T follicular helper cell (primary cell): ENCODE measurements at places on chromosomes 12 and 14.

DNA sequence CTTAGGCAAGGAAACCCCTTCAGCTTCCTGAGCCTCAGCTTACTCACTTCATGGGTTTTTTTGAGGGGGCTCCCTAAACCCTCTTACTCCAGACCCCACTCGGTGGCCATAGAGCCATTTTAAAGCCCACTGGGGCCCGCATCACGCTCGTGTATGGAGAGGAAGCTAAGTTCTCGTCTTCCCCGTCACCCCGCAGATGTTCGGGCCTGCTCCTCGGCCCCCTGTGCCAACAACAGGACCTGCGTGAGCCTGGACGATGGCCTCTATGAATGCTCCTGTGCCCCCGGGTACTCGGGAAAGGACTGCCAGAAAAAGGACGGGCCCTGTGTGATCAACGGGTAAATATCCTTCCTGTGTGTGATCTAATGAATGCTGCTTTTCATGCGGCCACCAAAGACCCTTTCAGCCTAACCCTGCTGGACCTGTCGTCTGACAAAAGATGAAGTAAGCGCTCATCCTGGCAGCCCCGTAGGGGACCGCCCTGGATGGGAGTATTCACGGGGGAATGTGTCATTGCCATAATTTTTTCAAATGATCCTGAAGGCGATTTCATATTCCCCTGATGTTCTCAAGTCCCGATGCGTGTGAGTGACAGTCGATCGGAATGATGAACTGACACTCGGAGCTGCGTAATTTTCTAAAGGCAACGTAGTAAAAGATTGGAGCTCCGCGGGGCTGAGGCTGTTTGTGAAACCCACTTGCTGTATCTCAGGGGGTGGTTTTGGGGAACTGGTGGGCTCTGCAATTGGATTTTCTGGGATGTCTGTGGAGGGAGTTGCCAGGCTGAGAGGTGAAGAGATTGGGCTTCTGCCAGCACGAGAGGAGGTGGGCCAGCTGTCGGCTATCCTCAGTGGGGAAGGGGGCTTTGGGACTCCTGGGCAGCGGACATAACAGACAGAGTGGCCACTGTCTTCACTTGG is 5.4 kb downstream of the DLK1 start:
- DNase-seq: no peak

DNA sequence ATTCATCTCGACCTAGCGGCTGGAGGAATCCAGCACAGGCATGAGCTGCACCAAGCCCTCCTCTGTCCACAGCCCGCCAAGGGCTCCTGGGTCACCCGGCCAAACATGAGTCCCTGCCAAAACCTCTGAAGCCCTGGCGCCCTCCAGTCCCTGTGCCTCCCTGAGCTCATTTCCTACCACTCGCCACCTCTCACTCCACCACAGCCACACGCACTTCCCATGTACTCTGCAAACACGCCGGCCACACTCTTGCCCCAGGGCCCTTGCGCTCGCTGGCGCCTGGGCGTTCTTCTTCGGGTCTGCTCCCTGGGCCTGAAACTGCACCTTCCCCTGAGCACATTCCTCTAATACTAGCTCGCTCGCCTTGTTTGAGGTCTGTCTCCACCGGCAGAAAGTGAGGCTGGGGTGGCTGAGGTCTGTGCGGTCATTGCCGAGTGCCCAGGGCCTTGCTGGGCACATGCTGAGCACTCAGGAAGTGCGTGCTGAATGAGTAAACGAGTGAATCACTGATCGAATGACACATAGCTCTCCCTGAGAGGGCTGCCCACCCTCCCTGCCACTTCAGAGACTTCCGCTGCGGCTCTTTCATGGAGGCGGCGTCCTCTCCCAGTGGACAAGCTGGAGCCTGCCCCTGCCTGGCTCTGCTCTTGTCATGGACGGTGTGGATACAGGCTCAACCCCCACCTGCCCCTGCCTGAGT is 33.7 kb upstream of the DLK1 start:
- no peak for DNase-seq

DNA sequence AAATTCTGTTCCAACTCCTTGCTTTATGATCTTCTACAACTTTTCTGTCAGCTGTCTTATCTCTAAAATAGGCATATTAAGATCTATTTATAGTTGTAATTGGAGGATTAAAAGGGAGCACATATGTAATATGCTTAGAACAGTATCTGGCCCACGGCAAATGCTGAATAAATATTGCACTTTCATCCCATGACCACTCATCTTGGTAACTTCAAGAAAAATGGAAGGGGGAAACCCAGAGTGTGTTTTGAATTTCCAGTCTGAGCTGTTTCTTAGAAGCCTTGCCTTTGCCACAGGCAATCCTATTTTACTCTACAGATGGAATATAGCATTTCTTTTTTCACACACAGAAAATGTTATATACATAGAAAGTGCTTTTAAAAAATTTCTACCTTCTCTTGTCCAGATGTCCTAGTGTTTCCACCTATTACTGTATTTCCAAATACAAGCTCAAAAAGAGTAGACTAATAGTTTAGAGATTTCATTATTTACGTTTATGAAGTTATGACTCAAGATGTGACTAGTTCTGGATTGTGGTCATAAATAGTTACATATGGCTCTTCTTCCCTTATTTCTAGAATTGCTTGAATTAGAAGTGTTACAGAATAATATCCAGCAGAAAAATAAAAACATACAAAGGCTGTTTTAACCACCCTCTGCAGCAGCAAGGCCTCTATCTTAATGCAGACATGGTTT is 6.2 kb upstream of the STXBP6 start:
- no peak for DNase-seq

GRCh38 chr12:12133785-12134184 is 63.0 kb downstream of the BCL2L14 start:
- no peak for DNase-seq

GRCh38 chr12:44674875-44675274 is 201.2 kb downstream of the NELL2 start:
- no peak for DNase-seq

DNA sequence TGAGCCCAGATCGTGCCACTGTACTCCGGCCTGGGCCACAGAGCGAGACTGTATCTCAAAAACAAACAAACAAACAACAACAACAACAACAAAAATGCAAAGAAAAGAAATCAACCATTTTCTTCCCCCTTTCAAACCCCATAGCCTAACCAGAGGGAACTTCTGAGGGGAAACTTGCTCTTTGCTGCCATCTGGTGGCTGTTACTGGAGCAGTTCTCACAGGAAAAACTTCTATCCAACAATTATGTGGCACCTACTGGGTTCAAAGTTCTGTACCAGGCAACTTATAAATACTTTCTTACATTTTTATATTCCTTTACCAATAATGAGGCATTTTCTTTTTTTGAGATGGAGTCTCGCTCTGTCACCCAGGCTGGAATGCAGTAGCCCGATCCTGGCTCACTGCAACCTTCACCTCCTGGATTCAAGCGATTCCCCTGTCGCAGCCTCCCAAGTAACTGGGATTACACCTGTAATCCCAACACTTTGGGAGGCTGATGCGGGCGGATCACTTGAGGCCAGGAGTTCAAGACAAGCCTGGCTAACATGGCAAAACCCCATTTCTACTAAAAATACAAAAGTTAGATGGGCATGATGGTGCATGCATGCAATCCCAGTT is 50.9 kb upstream of the BICDL1 start:
- peak; percentile 47 for DNase-seq

DNA sequence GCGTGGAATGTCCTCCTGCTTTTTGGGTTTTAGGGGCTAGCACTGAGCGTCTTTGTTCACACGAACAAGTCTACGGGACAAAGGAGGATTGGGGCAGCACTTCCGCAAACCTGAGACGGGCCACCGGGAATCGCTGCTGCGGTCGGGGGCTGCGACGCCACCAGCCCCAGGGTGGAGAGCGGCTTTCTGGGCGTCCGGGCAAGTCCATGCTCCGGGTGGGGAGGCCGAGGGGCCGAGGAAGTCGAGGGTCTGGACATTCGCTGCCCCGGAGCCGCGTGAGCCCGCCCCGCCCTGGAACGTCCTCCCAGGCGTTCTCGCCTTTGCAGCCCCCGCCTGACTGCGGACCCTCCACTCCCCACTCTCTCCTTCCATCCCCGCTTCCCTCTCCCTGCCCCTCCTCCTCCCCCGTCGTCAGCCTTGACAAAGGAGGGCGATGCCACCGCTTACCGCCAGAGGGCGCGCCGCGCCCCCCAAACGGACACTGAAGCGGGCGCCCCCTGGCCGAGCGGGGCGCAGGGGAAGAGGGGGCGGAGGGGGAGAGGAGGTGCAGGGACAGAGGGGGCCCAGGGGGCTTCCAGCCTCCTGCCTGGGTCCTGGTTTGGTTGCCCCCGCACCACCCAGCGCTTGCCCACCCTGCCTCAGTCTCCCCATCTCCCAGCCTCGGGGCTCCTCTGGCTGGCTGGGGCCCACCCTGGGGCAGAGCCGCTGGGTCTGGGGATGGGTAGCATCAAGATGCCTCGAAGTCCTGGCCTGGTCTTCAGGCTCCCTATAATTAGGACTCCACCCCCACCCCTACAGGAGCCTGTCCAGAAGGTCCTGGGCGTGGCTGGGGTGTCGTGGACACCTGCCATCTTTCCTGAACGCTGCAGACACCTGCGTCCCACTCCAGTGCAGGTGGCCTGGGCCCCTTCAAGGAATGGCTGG is 39.1 kb upstream of the INF2 start:
- DNase-seq: peak; percentile 34

DNA sequence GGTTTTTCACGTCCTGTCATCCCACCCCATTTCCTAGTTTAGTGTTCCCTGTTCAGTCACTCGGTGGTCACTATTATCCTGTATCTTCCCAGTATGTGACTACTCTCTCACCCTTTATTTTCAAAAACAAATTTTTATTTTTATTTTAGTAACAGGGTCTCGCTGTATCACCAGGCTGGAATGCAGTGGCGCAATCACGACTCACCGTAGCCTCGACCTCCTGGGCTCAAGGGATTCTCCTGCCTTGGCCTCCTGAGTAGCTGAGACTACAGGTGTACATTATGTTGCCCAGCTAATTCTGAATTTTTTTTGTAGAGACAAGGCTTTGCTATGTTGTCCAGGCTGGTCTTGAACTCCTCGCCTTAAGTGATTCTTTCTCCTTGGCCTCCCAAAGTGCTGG is 20.1 kb upstream of the PRICKLE1 start:
- DNase-seq: no peak

- DNase-seq: no peak
Measured at GRCh38 chr12:46660276-46660675, 165.5 kb downstream of the SLC38A4 start.

GRCh38 chr14:29242755-29243754 is 476.5 kb downstream of the FOXG1 start:
- DNase-seq: no peak

GRCh38 chr14:38205119-38205813 is 2.4 kb upstream of the SSTR1 start:
- no peak for DNase-seq

- no peak for DNase-seq
Measured at GRCh38 chr14:89283327-89284060, 133.5 kb downstream of the FOXN3 start.

- DNase-seq: no peak
Measured at GRCh38 chr14:22227084-22227483, 361.9 kb downstream of the DAD1 start.

- DNase-seq: no peak
Measured at GRCh38 chr14:77041881-77042545, 13.5 kb upstream of the IRF2BPL start.
